ENCODE measurements at places on chromosomes 5 and 9.

- no peak for DNase-seq
These were observed 6.8 kb downstream of the PIP5KL1 start for GRCh38 chr9:127923771-127924170.

DNA sequence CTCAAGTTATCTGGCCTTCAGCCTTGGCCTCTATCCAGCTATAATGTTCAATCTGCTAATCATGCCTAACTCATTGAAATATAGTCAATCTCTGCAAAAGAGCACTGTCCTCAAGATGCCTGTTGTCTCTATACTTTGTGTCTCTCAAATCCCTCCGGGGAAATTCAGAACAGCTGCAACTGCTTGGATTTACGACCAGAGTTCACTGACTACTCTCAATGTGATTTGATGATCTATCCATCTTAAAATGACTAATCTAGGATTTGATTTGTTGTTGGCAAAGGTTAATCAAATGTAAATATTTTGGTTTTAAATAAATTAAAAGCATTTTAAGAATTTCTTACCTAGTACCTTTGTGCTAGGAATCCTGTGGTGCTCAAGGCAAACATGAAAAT lies 40.9 kb downstream of the SVEP1 start:
- no peak for DNase-seq

DNA sequence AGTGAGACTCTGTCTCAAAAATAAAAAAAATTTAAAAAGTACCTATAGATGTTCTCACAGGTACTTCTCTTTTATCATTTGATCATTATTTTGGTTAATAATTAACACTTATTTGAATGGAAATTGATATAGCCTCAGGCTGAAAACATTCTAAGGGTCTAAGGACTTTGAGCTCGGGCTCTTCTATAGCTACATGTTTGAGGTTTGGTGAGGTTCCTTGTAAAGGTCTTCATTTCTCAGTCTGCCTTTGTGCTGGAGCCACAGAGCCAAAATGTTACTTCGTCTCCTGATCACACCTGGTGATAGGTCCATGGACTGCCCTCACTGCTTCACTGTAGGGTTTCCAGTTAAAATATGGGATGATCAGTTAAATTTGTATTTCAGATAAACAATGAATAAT lies 22.6 kb downstream of the ARHGEF37 start:
- no peak for DNase-seq

GRCh38 chr5:107469064-107469463 lies 201.7 kb downstream of the EFNA5 start:
- no peak for DNase-seq

Measured in NCI-H1694 (cell line).